ENCODE measurements at places on chromosomes 1 and 21.

- DNase-seq = no peak
These were observed 119.0 kb downstream of the COQ8A start for GRCh38 chr1:227059076-227059475.

GRCh38 chr1:14328685-14329084 is 269.8 kb upstream of the KAZN start:
- DNase-seq = no peak

DNA sequence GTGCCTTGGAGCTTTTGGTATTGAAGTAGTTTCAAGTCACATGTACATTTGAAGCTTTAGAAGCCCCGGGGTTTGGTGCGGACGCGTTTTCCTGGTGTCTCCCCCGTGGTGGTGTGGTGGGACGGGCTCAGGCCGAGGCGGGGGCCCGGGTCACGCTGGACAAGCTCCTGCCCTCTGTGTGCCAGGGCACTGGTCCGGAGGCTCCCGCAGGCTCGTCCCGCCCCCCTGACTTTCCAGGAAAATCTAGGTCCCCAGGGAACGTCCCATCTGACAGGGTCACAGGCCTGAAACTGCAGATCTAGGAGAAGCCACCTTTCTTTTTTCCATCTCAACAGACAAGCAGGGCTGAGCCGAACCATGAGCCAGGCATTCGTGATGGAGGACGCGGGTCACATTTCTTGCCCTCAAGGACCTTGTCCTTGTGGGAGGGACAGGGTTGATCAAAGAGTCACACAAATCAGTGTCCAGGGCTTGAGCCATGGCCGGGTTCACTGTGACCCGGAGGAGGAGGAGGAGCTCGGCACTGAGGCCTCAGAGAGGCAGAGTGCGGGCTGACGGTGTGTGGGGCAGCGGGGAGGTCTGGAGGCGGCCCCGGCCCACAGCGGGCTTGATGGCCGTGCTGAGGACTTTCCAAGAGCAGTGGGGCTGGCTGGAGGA is 1.6 kb downstream of the DMRTB1 start:
- DNase-seq = no peak

DNA sequence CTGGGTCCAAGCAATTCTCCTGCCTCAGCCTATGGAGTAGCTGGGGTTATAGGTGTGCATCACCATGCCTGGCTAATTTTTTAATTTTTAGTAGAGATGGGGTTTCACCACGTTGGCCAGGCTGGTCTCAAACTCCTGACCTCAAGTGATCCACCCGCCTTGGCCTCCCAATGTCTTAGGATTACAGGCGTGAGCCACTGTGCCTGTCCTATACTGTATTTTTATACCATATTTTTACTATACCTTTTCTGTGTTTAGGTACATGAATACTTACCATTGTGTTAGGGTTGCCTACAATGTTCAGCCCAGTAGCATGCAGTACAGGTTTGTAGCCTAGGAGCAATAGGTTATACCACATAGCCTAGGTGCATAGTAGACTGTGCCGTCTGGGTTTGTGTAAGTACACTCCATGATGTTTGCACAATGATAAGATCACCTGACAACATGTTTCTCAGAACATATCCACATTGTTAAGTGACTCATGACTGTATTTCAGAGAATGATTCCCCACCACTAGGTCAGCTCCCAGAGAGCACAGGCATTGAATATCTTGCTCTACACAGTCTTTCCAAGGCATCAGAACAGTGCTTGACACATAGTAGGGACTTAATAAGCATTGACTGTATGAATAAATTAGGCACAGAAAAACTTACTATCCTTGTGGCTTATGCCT is 6.0 kb upstream of the CITED4 start:
- DNase-seq = peak; percentile 87

DNA sequence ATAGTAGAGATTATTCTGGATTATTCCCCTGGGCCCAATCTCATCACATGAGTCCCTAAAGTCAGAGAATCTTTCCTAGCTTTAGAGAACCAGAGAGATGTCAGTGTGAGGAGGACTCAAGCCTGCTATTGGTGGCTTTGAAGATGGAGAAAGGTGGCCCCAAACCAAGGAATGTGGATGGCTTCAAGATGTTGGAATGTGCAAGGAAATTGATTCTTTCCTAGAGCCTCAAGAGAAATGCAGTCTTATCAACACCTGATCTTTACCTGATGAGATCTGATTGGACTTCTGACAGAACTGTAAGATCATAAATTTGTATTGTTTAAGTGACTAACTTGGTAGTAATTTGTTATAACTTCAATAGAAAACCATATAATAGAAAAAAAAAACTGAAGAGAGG is 51.0 kb downstream of the NME7 start:
- no peak for DNase-seq

GRCh38 chr1:201769966-201770365 is 59.0 kb upstream of the IPO9 start:
- no peak for DNase-seq

GRCh38 chr1:206933333-206933945 is 11.7 kb upstream of the FCMR start:
- DNase-seq = no peak

GRCh38 chr1:42081475-42081874 is 71.7 kb upstream of the GUCA2B start:
- DNase-seq = no peak

- DNase-seq = no peak
These were observed 2.7 kb upstream of the SLC30A10 start for GRCh38 chr1:219931033-219931432.

- no peak for DNase-seq
These were observed 261.1 kb downstream of the CAMTA1 start for GRCh38 chr1:7046314-7046713.

DNA sequence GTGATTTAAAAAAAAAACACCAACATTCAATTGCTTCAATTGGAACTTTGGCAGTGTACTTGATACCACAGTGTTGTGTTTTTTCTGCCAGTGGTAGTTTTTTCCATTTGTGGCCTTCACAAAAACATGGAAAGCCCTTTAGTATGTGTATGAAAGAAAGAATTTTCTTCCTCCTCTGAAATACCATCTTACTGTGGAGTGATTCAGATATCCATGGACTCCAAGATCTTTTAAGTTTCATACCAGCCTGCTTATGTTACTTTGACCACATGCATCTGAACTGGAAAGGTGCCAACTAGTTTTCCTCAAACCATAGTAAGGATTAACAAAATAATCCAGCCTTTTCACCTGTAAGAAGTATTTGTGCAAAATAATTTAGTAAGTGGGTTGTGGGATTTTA is 3.4 kb downstream of the PPP2R5A start:
- no peak for DNase-seq

DNA sequence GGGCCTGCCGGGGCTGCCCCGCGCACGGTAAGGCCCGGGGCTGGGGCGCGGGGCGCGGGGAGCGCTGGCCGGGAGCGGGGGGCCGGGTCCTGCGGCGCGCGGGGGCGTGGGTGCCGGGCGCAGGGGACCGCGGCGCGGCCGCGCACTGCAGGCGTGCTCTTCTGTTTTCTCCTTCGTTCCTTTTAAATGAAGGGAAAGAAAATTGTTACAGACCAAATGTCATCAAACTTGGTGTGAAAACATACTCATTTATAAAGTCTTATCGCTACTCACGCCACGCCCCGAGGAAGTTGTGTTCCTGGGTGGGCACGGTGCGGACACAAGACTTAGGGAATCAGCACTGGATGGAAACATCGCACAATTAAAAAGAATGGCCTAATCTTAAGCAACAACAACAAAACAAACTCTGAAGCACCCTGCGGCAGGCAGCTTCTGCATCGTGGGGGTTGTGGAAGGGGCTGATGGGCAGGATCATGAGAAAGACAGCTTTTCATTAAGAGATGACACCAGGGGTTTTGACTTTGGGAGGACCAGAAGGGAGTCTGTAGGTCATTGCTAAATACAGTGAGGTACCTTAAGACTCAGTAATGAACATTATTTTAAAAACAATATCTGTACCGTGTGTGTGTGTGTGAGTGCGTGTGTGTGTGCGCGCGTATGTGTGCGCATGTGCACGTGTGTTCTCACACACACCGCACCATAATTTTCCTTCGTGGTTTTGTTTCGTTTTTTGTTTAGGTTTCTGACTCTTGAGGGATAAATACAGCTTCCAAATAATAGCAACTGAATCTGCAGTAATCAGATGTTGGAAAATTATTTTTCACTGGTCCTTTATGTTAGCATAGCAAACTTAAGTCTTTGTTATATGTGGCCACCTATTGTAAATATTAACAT is 548 bp downstream of the B3GALT5 start:
- no peak for DNase-seq

- DNase-seq = no peak
These were observed 17.3 kb downstream of the CA6 start for GRCh38 chr1:8962812-8963530.

- no peak for DNase-seq
These were observed 14.4 kb downstream of the SARS1 start for GRCh38 chr1:109228167-109228566.

- peak; percentile 97 for DNase-seq
These were observed 18.6 kb downstream of the AZIN2 start for GRCh38 chr1:33099290-33100118.

GRCh38 chr1:27489501-27489972 is 430 bp downstream of the WASF2 start:
- no peak for DNase-seq

- DNase-seq = no peak
These were observed 55.3 kb downstream of the RIMS3 start for GRCh38 chr1:40610156-40610555.

DNA sequence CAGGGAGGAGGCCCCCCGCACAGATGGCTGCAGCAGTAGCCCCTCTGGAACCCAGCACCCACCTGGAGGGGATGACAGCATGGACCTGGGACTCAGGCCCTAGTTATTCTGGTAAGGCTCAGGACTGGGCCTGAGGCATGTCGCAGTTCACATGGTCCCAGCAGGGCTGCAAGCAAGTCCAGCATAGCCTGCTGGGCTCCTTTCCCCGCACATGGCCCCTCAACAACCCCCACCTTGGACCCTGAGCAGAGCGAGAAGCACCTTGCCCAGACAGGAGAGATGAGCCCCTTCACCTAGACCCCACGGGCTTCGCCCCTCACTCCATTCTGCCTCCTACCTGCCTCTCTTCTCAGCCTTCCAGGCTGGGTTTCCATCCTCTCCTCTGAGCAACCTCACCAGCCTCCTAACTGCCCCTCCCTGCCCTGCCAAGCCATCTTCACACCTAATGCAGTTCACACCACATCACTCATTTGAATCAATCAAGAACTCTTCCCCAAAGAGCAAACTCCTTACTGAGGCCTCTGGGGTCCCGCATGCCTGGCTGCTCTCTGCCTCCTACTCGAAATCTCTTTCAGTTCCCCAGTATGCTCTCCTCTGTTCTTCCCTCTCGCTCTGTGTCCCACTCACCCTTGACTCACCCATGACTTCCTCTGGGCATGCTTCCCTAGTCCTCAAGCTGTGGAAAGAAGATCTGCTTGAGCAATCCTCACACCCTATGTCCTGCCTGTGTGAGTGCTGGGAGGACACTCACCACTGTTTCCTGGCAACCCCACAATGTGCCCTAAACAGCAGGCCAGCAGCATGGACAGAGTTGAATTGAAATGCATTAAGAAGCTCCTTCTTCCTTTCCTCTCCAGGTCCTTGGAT is 9.4 kb upstream of the THEMIS2 start:
- peak; percentile 98 for DNase-seq

GRCh38 chr1:24992761-24993211 is 62.7 kb upstream of the RUNX3 start:
- DNase-seq = no peak

DNA sequence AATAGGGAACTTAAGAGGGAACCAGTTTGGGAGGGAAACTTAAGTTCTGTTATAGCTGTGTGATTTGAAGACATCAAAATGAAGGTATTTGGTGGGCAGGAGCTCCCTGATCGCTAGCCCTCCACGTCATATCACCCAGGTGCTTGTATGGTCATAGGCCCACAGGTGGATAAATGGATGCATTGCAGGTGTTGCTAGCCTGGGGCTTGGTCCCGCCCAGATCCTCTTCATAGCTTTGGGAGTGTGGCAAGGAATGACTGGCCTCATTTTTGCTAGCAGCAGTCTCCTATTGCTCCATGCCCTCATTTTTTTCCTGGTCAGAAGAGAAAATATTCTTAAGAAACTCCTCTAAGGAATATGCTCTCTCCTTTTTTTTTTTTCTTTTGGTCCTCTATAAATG is 11.3 kb downstream of the GNPAT start:
- no peak for DNase-seq

Data from epithelial cell of proximal tubule (primary cell).